ENCODE measurements at places on chromosomes 4 and X.
A peak's percentile ranks its signal among the peaks of the same experiment; 100 is the strongest.

DNA sequence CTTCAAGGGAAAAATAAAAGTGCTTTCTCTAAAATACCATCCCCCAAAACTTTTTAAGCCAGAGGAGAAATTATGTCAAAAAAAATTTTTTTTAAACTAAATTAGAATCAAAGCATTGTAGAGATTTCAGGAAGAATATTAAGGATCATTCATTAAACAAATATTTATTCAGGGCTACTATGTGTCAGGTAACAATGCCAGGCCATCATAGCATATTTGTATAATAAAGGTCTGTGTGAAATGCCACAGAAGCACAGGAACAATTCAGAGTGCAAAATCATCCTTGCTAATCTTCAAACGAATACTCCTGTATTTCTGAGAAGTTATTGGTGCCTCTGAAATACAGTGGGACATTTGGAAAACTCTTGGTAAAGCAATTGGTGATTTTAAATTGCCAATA, 2.0 kb downstream of the CCDC160 start:
- DNase-seq, result no peak

DNA sequence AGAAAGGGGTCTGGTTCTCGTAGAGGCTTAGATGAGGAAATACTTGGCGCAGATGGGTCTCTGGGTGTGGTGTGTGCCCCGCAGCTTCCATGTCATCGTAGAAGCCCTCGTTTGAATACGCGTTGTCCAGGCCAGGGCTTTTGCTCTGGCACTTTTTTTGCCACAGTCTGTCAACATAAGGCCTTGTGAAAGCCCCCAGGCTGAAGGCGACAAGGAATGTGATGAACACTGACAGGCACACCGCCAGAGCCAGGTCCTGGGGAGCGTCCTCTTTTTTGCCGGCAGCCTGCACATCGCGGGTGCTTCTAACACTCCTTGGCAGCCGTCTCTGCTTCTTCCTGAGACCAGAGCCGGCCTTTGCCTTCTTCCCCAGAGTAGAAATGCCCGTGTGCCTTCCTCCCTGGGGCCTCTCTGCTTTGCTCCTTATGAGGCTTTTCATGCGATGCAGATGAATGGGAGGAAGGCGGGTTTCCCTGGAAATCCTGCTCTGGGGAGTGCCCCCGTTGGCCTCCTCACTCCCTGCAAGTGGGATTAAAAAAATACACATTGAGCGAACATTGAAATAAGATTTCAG, 24.4 kb downstream of the LRRC66 start:
- DNase-seq, result no peak

GRCh38 chrX:47572773-47573340, 9.4 kb upstream of the TIMP1 start:
- DNase-seq, result no peak

- no peak for DNase-seq
Measured at GRCh38 chr4:137206781-137207180, 325.5 kb downstream of the PCDH18 start.

- no peak for DNase-seq
Measured at GRCh38 chrX:119089619-119090018, 16.8 kb downstream of the CT47C1 start.

- DNase-seq, result peak; percentile 36
Measured at GRCh38 chr4:153151535-153152455, 52.4 kb upstream of the TRIM2 start.

DNA sequence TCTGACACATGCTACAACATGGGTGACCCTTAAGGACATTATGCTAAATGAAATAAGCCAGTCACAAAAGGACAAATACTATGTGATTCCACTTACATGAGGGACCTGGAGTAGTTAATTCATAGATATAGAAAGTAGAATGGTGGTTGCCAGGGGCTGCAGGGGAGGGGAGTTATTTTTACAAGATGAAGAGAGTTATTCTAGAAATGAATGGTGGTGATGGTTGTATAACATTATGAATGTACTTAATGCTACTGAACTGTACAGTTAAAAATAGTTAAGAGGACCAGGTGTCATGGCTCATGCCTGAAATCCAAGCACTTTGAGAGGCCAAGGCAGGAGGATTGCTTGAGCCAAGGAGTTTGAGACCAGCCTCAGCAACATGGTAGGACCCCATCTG, 59.5 kb upstream of the MSANTD1 start:
- no peak for DNase-seq

DNA sequence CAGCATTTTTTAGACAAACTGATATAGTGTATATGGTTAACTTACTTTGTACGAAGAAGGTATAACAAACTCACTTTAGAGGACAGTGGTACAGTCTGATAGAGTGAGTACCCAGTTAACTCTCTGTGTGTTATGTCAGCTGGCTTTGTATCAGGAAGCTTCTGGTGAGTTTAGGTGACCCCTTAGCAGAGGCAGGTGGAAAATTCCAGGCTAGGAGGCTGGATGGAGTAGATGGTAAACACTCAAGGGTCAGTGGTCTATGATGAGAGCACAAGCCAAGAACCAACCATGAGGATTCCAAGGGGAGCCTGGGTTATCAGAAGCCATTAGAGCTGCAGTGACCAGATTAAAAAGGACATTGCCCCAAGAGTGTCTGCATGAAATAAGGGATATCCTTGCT, 227.3 kb upstream of the CENPE start:
- no peak for DNase-seq

DNA sequence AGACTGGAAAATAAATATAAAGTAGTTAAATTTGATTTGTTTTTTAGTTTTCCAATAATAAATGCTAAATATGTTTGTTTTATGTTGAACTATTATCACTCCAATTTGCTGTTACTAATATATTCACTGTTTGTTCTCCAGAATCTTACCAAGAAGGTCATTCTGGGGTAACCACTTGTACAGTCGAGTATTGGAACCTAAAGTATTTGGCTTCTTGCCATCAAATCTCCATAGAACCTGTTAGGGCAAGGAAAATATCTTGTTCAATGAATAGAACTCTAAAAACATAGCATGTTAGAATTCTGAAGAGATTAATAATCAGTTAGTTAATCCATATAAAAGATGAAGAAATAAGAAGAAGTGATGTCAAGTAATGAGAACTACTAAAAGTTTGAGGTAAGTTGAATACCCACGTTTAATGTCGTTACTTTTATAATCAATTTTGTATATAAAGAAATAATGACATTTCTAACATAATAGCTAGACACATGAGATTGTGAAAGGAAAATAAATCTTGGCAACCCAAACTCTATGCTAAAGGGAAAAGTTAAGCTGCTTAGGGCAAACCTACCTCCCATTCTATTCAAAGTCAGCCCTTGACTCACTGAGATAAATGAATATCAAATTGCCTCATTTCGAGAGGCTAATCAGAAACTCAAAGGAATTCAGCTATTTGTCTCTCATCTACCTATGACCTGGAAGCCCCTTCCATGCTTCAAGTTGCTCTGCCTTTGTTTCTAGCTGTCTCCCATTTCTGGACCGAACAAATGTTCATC, 15.3 kb downstream of the UGT2B15 start:
- DNase-seq, result no peak

DNA sequence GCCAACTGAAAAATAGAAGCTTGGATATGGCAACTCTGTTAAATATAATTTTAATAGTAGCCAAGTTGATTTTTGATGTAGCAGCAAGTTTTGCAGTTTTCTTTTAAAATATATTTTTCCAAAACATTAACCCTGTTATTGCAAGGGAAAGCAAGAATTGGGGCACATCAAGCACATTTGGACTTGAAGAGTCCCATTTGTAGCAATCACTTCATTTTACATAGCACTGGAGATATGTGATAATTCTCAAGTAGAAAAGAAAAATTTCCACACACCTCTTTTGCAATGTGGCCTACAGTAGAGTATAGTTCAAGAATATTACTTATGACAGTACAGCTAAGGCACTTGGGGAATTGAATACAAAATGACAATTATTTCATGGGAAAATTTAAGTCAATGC, 1.9 kb upstream of the PPP4R3C start:
- no peak for DNase-seq

DNA sequence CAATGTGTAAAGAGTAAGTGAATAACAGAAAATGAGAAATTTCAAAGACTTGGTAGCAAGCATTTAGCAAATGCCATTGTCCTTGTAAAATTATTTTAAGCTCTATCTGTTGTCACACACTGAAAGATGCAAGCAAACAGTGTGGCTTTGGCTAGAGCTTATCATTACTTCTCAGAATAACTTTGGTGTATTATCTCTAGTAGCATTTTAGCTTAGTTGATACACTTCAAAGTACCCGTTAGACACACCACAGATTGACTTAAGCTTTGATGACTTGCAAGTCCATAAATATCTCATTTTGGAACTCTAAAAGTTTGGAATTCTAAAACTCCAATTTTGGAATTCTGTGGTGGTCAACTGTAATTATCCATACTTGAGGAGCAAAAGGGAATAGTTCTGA, 98.6 kb downstream of the PDLIM5 start:
- no peak for DNase-seq

GRCh38 chrX:43590150-43590549, 65.9 kb upstream of the MAOA start:
- no peak for DNase-seq

DNA sequence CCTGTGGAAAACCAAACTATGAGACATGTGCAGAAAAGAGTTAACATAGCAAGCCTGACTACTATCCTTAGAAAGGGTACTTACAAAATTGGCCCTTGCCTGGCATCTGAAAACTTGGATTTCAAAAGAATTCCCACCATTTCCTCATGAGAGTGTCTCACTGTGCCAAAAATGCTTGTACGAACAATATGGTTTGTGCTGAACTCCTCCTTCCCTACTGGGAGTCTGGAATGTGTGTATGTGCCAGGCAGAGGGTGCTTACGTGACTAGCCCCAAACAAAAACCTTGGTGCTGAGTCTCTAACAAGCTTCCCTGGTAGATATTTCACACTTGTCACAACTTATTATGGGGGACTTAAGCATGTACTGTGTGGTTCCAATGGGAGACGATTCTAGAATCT, 81.7 kb upstream of the GIMD1 start:
- no peak for DNase-seq

DNA sequence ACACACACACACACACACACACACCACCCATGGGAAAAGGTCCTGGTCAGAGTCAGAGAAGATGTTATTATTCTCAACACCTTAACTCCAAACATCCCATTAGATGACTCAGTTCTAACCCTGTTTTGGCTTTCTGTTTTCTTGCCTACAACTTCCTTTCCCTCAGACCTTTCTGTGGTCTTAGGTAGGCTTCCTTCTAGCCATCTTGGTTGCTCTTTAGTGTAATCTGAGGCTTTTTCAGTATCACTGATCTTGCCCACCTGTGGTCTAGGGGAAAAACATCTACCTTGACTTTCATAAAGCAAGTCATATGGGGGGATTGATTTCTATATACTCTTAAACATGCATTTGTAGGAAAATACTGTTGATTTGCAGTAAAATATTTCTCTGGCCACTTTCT, 56.9 kb downstream of the ATG4A start:
- DNase-seq, result no peak

GRCh38 chrX:112651766-112652165, 28.0 kb downstream of the LHFPL1 start:
- no peak for DNase-seq

GRCh38 chr4:79298484-79298883, 27.4 kb downstream of the NAA11 start:
- DNase-seq, result no peak

GRCh38 chr4:121860121-121860520, 10.2 kb downstream of the BBS7 start:
- DNase-seq, result no peak

DNA sequence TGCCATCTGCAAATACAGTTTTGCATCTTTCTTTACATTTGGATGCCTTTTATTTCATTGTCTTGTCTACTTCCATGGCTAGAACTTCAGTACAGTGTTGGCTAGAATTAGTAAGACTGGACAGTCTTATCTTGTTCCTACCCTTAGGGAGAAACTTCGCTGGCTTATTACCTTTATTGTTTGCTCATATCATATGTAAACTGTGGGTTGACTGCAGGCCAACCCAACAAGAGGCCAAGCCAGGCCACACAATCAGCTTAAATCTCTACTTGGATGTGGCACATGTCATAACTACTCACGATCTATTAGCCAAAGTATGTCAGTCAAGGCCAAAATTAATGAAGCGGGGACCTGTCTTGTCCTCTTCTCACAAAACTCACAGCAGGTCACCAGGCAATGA, 144.1 kb downstream of the THOC2 start:
- DNase-seq, result no peak

GRCh38 chr4:105548483-105548882, 3.9 kb upstream of the ARHGEF38 start:
- DNase-seq, result no peak

DNA sequence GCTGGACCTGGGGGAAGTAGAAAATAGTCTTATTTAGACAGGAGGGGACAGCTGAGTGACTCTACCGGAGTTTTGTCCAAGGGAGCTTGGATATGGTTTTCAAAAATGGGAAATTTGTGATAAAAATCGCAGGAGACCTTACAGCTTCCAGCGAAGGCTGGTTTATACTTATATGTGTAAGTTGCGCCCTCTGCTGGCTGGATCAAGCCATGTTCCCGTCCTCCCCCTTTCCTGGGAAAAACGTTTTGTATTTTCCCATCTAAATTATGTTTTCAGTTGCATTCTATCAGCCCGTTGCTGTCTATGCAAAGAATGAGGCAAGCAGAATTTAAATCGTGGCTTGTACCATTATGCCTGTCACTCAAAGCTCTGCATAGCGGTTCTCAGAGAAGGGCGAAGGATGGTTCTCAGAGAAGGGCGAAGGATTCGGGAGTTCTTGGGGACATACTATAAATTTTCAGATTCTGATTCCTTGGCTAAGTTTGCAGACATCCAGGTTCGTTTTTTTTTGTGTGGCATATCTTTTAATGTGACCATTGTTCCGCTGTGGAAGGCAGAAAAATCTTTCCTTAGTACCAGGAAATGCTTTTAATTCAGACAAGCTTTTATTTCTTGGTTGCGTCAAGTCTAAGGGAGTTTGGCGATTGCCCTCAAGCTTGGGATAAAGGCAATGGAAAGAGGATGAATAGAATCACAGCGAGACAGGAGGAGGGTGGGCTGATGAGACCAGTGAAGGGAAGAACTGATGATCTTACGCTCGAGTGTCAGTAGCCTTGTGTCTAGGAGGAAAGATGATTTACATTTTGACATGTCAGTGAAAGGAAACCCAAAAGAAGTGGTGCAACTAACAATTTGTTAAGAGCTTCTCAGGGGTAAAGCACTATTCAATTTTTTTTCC, 128.5 kb upstream of the ARX start:
- peak; percentile 9 for DNase-seq

- no peak for DNase-seq
Measured at GRCh38 chr4:125689805-125690204, 375.1 kb downstream of the FAT4 start.

GRCh38 chrX:50853399-50853798, 39.4 kb upstream of the SHROOM4 start:
- DNase-seq, result no peak

GRCh38 chr4:137387924-137388323, 144.4 kb downstream of the PCDH18 start:
- no peak for DNase-seq

DNA sequence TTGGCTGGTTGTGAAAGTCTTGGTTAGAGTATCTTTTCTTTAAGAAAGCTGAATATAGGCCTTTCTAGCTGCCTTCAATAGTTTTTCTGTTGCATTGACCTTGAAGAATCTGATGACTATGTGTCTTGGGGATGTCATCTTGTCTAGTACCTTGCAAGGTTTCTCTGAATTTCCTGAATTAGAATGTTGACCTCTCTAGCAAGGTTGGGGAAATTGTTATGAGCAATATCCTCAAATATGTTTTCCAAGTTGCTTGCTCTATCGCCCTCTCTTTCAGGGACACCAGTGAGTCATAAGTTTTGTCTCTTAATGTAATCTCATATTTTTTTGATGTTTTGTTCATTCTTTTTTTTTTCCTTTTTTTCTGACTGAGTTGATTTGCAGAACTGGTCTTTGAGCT, 194.7 kb downstream of the RAB28 start:
- no peak for DNase-seq

Measured in T follicular helper cell (primary cell).